ENCODE measurements at places on chromosomes 5 and 9.

- no peak for DNase-seq
Measured at GRCh38 chr5:93748875-93749397, 7.5 kb upstream of the POU5F2 start.

- no peak for DNase-seq
Measured at GRCh38 chr5:156631005-156631404, 219.1 kb upstream of the PPP1R2B start.

DNA sequence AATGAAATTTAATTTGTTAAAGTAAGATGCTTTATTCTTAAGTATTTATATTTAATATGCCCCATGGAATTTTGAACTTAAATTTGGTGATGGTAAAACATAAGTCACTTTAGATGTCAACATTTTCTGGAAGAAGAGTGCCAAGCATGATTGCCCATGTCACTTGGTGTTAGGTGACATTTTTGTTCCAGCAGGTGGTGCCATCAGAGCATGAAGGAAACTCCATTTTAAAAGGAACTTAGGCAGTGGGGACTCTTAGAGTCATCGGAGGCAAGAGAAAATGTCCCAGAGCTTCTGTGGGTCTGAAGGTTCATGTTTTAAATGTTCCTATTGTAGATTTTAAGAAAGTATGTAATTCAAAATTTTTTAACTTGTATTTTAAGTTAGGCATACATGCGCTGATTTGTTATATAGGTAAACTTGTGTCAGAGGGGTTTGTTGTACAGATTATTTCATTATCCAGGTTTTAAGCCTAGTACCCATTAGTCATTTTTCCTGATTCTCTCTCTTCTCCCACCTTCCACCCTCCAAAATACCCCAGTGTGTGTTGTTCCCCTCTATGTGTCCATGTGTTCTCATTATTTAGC, 789.3 kb downstream of the SEMA5A start:
- peak; percentile 73 for DNase-seq

DNA sequence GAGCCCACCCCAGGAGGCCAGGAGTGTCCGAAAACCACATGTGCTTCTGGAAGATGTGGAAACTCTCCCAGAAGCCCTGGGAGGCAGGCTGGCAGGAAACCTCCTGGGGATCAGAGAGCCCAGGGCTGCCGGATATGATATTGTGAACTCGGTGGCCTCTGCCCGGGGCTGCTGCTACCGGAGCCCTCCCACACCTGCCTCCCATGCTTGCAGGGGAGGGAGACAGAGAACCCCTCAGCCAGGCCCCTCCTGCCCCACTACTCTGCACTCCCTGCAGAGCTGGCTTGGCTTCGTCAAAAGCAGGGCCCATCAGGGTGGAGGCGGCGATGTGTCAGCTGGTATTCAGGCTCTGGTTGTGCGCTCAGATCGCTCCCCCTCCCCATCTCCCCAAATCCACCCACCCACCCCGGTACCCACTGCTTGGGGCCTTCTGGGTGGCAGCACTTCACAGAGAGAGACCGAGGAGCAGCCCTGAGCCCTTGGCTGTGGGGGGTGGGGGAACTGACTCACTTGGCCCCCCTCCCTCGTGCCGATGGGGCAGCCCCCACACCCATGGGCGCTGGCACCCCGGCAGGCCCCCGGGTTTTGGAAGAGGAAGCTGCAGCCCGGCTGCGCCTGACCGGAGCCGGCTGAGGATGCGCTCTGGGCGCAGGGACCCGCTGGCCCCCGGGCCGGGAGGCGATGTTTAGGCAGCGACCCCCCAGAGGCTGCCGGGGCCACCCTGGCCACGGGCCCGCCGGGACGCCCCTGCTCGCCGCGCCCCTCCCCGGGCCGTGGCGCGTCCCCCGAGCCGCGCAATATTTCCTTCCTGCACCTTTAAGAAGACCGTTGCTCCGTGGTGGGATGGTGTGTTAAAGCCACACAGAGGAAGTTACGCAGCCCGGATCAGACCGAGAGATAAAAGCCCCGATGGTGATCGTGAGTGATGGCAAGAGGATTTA, 786 bp upstream of the NTNG2 start:
- peak; percentile 59 for DNase-seq

- DNase-seq = no peak
Measured at GRCh38 chr5:34047774-34048572, 5.0 kb upstream of the C1QTNF3 start.
